ENCODE measurements at places on chromosomes 7 and 10. TPM values are rescaled to one million over a fixed set of nuclear protein-coding genes. Genes with fewer than 3 reads are reported as not detected.

DNA sequence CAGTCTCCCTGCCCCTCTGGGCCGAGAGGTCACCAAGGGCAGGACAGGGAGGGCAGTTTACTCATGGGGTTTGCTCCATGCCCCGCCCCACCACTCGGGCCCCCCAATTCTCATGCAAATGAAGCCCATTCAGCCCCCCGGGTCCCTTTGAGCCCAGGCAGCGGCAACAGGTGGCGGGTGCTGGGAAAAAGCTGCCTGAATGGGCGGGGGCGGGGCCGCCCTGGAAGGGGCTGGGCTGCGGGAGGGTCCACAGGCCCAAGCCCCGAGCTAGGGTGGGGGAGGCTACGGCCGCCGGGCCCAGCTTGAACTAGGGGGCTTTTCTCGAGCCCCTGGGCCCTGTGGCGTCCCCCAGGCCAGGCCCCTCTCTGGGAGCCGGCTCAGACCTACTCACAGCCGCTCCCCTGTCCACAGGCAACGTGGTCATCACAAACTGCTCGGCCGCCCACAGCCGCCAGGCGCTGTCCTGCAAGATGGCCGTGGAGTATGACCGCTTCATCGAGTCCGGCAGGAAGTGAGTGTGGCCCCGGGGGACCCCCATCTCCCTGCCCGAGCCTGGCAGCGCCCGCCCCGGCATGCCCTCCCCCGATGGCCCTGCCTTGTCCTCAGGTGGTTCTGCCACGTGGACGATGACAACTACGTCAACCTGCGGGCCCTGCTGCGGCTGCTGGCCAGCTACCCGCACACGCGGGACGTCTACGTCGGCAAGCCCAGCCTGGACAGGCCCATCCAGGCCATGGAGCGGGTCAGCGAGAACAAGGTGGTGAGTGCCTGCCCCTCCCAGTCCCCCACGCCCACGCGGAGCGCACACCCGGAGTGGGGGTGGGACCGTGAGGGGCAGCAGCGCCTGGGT is 5.5 kb downstream of the LFNG start:
- DNase-seq, result no peak

GRCh38 chr10:72612203-72612826 is 13.6 kb downstream of the MICU1 start:
- DNase-seq, result no peak

- no peak for DNase-seq
These were observed 23.0 kb downstream of the ZFAND2A start for GRCh38 chr7:1136841-1137516.

GRCh38 chr7:151249034-151249731 is 689 bp upstream of the SMARCD3 start:
- DNase-seq, result no peak

- DNase-seq, result no peak
These were observed 49.8 kb downstream of the FAM107B start for GRCh38 chr10:14724931-14725330.

DNA sequence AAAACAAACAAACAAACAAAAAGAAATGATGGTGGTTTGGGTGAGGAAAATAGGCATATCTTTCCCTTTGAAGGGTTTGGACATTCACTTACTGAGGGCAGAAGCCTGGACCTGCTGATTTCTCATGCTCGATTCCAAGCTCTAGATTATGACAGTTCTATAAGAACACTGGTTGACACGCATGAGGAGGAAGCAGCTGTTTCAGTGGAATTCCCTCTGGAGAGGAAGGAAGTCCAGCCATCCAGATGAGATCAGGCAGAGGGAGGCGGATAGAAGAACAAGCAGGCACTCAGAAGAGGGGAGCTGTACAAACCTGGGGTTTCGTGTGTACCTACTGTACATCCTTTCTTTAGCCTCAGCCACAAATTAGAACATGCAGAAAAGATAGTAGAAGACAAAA is 691.9 kb downstream of the INHBA start:
- DNase-seq, result no peak

AGR3 gene
- total RNA-seq, result not detected

SHTN1 gene
- total RNA-seq, result 2.4 TPM

DKK1 gene
- not detected for total RNA-seq

SFXN4 gene
- total RNA-seq, result 8.3 TPM

All from T-helper 17 cell (primary cell).